H1 (cell line): ENCODE measurements at places on chromosomes 12 and 14. TPM values are rescaled to one million over a fixed set of nuclear protein-coding genes. Genes with fewer than 3 reads are reported as not detected.

GRCh38 chr14:29463727-29464395, 463.8 kb downstream of the PRKD1 start:
- no peaks in the 10 kb centered on the region for H3K27me3 ChIP-seq
- H3K27ac ChIP-seq = no peak overlapping the region
- H3K4me3 ChIP-seq = no peak overlapping the region
- no peak for DNase-seq

DNA sequence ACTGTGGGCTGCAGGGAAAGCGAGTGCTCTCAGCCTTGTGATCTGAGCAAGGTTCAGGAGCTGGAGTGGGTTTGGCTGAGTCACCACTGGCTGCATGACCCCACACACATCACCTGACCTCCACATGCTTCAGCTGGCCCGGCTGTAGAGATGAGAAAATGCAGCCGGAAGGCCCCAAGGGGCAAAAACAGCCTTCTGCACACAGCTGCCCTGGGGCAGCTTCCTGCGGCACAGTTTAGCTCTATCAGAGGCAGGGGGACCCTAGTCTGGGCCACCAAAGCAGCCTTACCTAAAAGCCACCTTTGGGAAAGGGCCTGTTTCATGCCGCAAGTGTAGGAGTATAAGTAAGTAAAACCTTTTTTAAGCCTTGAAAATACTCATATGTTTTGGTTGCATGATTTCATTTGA, 123.3 kb downstream of the SSPN start:
- no peaks in the 10 kb centered on the region for H3K36me3 ChIP-seq
- H3K27me3 ChIP-seq = no peaks in the 10 kb centered on the region
- DNase-seq = no peak
- no peak overlapping the region for H3K4me3 ChIP-seq
- no peak overlapping the region for H3K27ac ChIP-seq

DNA sequence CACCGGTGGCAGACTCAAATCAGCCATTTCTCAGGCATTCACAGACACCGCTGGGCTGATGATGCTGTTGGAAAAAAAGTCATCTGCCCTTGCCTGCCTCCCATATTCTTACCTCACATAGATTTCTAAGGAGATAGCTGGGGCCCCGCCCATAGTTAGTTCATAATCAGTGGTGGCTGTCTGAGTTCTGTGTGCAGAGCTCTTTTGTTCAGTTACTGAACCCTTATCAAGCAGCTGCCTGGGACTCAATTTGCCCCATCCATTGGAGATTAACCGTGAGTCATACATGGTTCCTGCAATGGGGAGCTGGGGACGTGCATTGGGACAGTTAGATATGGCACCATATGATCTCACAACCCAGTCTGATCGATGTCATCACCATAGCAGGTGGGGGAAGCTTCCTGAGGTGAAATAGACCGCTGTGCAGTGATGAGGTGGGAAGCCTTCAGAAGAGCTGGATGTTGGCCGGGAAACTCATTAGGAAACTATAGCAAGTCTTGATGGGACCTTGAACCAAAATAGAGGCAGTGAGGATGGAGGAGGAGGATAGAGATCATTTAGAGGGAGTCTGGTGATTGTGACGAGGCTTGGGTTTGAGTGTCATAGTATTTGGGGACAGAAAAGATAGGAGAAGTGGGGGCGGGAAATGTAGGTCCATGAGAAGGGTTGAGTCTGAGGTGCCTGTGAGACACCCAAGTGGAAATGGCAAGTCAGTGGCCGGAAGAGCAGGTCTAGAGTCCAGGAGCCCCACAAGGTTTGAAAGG, 147.8 kb downstream of the GCH1 start:
- no peaks in the 10 kb centered on the region for H3K27me3 ChIP-seq
- DNase-seq = no peak
- H3K4me3 ChIP-seq = no peak overlapping the region
- no peaks in the 10 kb centered on the region for H3K36me3 ChIP-seq
- no peaks in the 10 kb centered on the region for H3K4me1 ChIP-seq
- H3K27ac ChIP-seq = no peak overlapping the region

DNA sequence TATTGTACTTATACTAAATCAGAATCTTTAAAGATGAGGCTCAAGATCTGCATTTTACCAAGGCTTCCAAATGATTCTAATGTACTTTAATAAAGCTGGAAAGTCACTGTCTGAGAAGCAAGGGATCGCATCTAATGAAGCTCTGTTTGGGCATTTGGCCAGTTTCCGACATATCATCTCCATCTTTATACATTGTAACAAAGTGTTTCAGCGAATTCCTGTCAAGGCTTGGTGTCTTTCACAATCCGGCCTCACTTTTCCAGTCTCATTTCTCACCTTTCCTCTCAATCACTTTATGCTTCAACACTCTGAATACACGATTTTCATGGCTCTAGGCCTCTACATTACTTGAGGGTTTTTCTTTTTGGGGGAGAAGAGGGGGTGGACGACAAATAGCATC, 27.5 kb upstream of the INSM2 start:
- no peak overlapping the region for H3K27ac ChIP-seq
- H3K27me3 ChIP-seq = no peaks in the 10 kb centered on the region
- H3K4me3 ChIP-seq = no peak overlapping the region
- no peaks in the 10 kb centered on the region for H3K36me3 ChIP-seq

DNA sequence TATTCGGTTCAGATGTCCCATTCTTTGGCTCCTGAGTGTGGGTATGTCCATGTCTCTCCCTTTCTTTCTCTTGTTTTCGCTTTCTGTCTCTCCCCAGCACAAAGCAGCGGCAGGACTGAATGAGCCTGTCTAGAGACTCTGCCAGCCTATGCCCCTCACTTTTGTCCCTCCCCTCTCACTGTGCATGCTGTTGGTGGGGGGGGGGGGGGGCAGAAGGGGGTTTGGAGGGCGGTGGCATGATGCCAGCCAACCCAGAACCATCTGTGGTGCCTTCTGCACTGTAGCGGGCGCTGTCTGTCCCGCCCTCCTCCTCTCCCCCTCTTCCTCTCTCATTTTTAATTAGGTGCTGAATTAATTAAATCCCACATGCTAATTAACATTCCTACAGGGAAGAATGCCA, 17.7 kb downstream of the NGDN start:
- no peaks in the 10 kb centered on the region for H3K36me3 ChIP-seq
- no peak overlapping the region for H3K4me3 ChIP-seq
- H3K27me3 ChIP-seq = no peaks in the 10 kb centered on the region
- DNase-seq = no peak

GRCh38 chr12:106088811-106089485, 49.8 kb downstream of the NUAK1 start:
- peaks cover 3% of the 10 kb centered on the region for H3K4me1 ChIP-seq
- H3K36me3 ChIP-seq = peaks cover 6% of the 10 kb centered on the region; the same call in 1 of the 2 replicates
- no peak overlapping the region for H3K27ac ChIP-seq

DNA sequence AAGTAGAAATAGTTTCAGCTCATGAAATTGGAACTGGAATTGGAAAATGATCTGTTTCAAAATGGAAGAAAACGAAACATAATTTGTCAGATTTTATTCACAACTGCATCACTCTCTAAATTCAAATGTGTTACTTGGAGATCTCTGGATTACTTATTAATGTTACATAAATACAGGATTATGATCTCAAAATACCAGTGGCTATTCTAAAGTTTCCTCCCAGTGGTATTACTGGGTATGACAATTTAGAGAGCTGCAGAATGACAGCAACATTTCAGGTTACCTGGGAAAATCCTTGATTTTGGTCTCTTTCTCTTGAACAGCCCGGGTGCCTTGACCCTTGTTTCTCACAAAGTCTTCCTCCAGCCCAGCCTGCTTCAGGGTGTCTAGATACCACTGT, 14.2 kb downstream of the FAM161B start:
- no peaks in the 10 kb centered on the region for H3K27me3 ChIP-seq
- H3K4me1 ChIP-seq = no peaks in the 10 kb centered on the region
- no peak for DNase-seq
- H3K4me3 ChIP-seq = no peak overlapping the region
- peaks cover 2% of the 10 kb centered on the region; the same call in 1 of the 2 replicates for H3K36me3 ChIP-seq

GRCh38 chr12:93870020-93870795, 193.0 kb downstream of the CRADD start:
- no peak overlapping the region for H3K4me3 ChIP-seq
- no peaks in the 10 kb centered on the region for H3K27me3 ChIP-seq
- H3K36me3 ChIP-seq = no peaks in the 10 kb centered on the region
- H3K27ac ChIP-seq = no peak overlapping the region
- DNase-seq = no peak

DNA sequence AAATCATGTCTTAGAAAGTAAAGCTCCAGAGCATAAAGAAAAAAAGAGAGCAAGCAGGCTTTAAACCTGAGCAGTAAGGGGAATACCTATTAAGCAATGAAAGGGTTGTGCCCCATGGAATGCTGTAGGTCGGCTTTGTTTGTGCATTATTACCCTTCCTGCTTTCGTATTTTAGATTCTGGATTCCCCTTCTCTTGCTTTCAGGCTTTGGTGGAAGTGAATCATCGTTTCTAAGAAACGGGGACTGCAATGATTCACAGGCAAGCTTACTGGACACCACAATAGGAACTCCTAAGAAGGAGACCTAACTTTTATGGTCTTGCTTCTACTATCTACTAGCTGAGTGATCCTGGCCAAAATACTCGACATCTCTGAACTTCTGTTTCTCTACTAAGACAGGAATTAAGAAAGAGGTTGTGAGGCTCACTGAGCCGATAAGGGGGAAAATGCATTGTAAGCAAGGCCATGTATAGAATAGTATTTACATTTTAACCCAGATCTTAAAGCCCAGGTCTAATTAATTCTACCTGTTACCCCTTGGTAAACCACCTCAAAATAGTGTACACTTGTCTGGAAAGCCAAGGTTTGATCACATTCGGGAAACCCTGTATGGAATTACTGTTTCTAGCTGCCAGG, 1.2 kb upstream of the BMAL2 start:
- no peak overlapping the region for H3K27ac ChIP-seq
- no peak overlapping the region for H3K4me3 ChIP-seq
- H3K4me1 ChIP-seq = peaks cover 8% of the 10 kb centered on the region
- H3K27me3 ChIP-seq = peaks cover 14% of the 10 kb centered on the region

GRCh38 chr14:92264195-92264594, 58.8 kb upstream of the SLC24A4 start:
- no peak for DNase-seq
- no peaks in the 10 kb centered on the region for H3K36me3 ChIP-seq
- no peaks in the 10 kb centered on the region for H3K4me1 ChIP-seq
- no peak overlapping the region for H3K4me3 ChIP-seq
- H3K27ac ChIP-seq = no peak overlapping the region

GRCh38 chr12:10722502-10722904, 620 bp downstream of the YBX3 start:
- H3K27ac ChIP-seq = peak overlapping the region; percentile 88
- no peak for DNase-seq
- H3K27me3 ChIP-seq = no peaks in the 10 kb centered on the region
- peak overlapping the region; percentile 99 for H3K4me3 ChIP-seq

DNA sequence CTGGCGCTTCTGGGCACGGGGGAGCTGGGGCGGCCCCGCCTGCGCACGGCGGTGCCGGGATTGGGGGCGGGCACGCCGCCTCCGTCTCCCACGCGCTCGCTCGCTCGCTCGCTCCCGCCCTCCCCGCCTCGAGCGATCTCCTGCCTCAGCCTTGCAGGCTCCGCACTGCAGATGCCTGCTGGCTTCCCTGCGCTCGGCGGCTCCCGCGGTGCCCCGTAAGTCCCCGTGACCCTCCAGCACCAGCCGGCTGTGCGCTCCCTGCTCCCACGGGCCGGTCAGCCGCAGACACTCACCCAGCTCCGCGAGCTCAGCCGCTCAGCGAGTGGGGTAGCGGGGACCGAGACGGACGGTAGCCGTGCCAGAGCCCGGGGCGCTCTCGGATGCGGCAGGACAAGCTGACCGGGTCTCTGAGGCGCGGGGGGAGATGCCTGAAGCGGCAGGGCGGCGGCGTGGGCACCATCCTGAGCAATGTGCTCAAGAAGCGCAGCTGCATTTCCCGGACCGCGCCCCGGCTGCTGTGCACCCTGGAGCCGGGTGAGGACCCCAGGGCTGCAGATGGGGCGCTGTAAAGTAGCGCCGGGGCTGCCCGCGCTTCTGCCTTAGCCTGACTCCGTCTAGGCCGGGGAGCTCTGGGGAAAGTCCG, at the start of gene TBC1D30:
TSS of gene TBC1D30 (plus strand) at position 148 of the 643 bp plus-strand sequence. CDS start at position 381, 233 bp downstream.
- H3K4me1 ChIP-seq = peaks cover 11% of the 10 kb centered on the region
- DNase-seq = peak; percentile 73
- H3K4me3 ChIP-seq = peak within 1 kb of the TSS; percentile 53
- no peak within 1 kb of the TSS for H3K27ac ChIP-seq

DNA sequence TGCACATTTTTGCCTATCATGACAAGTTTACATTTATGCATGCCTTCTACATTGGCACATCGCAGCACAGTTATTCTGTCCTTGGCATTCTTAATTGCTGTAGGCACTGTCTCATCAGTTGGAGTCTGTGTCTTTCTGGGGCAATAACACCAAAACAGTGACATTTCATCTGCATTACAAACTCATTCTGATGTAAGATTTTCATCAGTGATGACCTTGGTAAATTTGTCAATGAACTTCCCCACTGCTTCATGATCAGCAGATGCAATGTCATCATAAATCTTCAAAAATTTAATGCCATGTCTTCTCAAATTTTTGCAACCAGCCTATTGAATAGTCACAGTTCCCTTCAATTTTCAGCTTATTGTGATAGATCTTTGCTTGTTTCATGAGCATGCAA, 85.5 kb downstream of the CAPZA3 start:
- H3K4me3 ChIP-seq = no peak overlapping the region
- H3K27ac ChIP-seq = no peak overlapping the region
- H3K36me3 ChIP-seq = no peaks in the 10 kb centered on the region

DNA sequence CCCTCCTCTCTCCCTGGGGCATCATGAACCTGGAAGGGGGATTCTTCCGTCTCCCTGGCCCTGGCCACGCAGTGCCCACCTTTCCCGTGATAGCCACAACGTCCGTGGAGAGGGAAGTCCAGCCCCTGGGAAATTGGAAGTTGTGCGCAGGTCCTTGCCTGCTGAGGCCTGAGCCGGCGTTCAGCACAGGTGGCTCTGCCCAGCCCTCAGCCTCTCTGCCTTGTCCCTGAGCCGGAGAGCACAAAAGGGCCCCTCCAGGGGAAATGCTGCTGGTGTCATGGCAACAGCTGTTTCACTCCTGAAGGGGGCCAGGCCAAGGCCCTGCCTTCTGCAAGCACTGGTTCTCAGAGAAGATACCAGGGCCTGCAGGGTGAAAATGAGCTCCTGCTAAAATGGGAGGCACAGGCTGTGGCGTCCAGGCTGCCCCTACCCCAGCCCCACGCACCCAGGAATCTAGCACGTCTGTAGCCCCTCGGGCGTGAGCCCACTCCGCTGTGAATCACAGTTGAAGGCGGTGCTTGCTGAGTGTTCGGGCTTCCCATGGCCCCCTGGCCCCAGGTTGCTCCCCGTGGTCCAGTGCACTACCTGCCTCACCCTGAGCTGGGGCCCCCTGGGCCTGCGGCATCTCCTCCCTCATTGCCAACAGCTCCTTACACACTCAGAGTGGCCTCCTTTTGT, 149.4 kb downstream of the ADGRD1 start:
- H3K27me3 ChIP-seq = no peaks in the 10 kb centered on the region
- H3K27ac ChIP-seq = no peak overlapping the region
- DNase-seq = no peak

The TEX22 gene
- 0.24 and 0.67 TPM in 2 replicates for polyA plus RNA-seq

The ASCL1 gene
- 0.12 and 0.17 TPM in 2 replicates for polyA plus RNA-seq

The OTOGL gene
- 0.11 and 0.12 TPM in 2 replicates for polyA plus RNA-seq

The COX8C gene
- not detected in 2 replicates for polyA plus RNA-seq

The C12orf56 gene
- 2.0 and 2.9 TPM in 2 replicates for polyA plus RNA-seq

The DYRK4 gene
- 8.7 and 11.4 TPM in 2 replicates for polyA plus RNA-seq

The P2RX2 gene
- 2.2 and 6.3 TPM in 2 replicates for polyA plus RNA-seq

The RARG gene
- 68.6 and 84.2 TPM in 2 replicates for polyA plus RNA-seq

The TMEM132C gene
- 0.23 and 0.52 TPM in 2 replicates for polyA plus RNA-seq
